Lower leg skin (tissue), 4 donors: ENCODE measurements at places on chromosomes 1 and 21. TPM values are rescaled to one million over a fixed set of nuclear protein-coding genes. Genes with fewer than 3 reads are reported as not detected.

Gene S100B
- 16.4 TPM for total RNA-seq

DNA sequence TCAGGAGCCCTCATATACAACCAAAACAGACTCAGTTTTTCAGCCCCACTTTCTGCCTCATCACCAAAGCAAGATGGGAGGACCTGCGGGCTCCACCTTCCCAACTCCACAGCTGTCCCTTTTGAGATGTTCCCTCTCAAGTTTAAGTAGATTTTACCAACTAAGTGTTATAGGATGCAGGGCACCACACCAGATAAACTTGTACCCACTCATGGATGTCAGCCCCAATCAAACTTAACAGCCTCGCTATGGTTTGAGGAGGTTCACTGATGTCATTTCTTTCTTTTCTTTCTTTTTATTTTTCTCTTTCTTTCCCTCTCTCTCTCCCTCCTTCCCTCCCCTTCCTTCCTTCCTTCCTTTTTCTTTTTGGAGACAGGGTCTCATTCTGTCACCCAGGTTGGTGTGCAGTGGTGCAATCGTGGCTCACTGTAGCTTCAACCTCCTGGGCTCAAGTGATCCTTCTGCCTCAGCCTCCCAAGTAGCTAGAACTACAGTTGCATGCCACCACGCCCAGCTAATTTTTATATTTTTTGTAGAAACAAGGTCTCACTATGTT, 13.4 kb downstream of the CD58 start:
- no peak for DNase-seq

Gene PLA2G2C
- total RNA-seq, result not detected

- no peak for DNase-seq
Observed at GRCh38 chr21:42692688-42693087, 39.3 kb downstream of the PDE9A start.

Gene BMP8B
- 1.5 TPM for total RNA-seq

Gene TRAF3IP3
- 1.1 TPM for total RNA-seq

DNA sequence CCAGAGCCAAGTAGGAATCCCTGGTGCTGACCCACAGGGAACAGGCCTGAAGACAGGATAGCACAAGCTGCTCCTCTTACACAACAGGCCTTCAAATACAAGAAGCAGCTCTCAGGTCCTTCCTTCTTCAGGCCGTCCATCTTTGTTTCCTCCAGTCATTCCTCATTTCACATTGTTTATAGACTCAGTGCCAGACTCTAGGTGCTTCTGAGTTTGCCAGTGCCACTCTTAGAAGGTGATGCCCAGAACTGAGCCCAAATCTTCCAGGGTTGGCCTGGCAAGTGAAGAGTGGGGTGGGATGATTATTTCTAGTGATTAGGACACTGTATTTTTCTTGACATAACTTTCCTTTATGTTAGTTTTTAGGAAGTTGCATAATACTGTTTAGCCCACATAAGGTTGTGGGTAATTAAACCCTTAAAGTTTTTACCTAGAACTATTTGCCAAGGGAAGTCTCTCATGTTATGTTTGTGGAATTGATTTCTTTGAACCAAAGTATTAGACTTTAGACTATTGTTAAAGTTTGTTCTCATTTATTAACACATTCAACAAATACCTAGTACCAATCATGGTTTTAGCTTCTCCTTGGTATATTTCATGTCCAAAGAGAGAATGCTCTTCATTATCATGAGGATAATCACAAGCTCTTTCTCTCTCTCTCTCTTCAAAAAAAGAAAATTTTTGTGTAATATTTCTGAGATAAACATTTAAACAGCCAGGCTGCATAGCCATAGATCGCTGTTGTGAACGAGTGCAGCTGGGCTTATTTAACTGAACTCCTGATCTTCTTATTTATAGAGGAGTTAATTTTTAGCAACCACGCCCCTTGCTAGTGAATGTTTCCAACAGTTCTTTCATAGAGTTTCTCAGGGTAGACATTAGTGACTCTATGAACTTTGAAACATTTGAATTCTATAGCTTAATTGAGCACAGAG, 47.7 kb downstream of the PGM1 start:
- no peak for DNase-seq

DNA sequence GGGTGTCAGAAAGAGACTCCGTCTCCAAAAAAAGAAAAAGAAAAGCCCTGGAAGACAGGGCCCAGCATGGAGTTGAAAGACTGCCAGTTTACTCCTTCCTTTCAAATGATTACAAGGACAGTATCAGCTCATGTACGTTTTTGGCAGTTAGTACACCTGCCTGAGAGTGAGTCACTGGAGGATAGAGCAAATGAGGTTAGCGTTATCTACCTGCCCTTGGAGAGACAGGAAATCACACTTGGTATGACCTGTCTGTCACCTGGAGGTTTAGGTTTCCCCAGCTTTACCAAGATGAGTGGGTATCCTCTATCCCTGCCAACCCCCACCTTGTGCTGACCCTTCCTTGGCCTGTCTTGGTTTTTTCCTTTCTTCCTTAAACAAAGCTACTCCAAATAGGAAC, 96.8 kb upstream of the BMP8A start:
- DNase-seq, result no peak

DNA sequence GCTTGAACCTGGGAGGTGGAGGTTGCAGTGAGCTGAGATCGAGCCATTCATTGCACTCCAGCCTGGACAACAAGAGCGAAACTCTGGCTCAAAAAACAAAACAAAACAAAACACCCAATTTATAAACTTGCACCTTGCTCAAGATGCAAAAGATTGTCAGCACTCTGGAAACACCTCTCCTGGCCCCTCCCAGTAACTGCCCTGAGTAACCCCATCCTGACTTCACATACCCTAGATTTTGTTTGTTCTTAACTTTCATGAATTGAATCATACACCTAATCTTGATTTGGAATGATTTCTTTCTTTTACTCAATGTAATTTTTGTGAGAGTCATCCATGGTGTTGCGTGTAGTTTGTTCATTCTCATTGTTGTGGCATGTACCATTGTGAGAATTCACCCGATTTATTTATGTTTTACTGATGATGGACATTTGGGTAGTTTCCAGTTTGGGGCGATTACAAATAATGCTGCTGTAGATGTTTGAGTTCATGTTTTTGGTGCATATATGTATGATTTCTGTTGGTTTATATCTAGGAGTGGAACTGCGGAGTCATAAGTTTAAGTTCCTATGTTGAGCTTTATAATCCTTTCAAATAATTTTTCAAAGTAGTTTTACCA, 10.4 kb downstream of the NECAP2 start:
- DNase-seq, result no peak
